ENCODE measurements at places on chromosomes 5 and 9.

DNA sequence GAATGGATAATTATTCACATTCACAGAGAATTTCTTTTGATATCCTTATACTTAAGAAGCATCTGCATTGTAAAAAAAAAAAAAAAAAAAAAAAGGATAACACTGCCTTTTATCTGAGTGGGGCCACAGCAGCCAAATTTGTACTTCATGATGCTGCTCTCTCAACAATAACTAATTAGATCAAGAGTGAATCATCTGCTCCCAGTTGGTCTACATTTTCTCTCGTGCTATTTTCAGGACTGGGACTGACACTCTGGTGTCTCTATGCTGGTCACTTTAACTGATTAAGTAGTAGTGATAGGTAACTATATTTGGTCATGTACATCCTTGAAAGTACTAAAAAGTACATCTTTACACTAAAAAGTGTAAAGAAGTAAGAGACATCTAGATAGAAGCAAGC lies 90.1 kb downstream of the RFX3 start:
- DNase-seq, result no peak

GRCh38 chr5:128155776-128156175 lies 72.2 kb downstream of the SLC12A2 start:
- DNase-seq, result no peak

- no peak for DNase-seq
Observed at GRCh38 chr9:12776513-12777055, 1.8 kb downstream of the LURAP1L start.

- DNase-seq, result no peak
Observed at GRCh38 chr9:112125951-112126388, 49.1 kb downstream of the SUSD1 start.

GRCh38 chr5:73764586-73764985 lies 138.6 kb downstream of the ARHGEF28 start:
- DNase-seq, result no peak

DNA sequence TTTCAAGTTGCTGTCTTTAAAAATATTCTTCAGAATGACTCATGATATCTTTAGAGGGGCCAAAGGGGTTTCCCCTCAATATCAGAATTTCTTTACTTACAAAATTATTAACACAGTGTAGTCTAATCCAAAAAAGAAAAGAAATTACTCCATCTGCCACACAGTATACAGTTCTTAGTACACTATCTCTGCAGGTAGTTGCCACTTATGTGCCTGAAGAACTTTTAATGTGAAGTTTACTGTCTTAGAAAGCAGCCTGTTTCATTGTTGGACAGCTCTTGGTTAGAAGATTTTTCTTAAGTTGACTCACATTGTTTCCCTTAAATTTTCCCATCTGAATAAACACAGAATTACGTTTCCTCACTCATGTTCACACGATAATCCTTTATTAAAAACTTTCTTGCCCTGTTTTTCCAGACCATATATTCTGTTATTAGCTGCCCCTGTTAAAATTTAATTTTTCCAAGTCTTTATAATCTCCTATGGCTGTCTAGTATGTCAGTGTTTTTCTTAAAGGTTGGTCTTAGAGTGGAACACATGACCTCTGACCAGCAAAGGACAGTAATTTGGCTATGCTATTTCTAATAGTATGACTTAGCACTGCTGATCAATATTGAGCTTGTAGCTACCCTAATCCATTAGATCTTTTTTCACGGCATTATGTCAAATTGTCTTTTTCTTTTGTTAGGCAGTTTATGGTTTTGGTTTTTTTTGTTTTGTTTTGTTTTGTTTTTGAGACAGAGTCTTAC lies 21.8 kb upstream of the FKTN start:
- DNase-seq, result no peak

DNA sequence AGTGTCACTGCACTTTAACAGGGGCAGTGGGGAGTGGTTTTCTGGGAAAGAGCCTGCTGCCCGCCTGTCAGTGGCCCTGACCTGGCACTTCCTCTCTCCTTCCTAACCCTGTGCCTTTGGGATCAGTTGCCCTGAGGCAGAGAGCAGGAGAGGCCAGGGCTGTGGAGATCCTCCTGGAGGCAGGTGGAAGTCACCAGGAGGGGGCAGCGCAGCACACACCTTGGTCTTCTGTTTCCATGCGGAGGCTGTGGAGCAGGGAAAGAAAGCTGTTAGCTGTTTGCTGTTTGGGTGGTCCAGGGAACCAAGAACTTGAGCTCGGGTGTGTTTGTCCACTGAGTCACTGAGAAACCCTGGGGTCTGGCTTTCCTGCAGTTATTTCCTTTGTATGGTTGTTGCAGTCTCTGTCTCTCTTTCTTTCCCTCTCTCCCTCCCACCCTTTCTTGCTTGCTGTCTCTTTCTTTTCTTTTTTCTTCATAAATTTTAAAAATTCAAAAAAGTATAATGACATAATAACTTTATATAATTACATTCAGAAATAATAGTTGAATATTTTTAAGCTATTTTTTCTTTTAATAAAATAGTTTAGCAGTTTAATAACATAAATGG lies 28.1 kb downstream of the NTRK2 start:
- DNase-seq, result no peak
